Stimulated activated CD4-positive, alpha-beta T cell treated with anti-CD3 and anti-CD28 coated beads, Interleukin-1b, Interleukin-23, amount 100 ng/mL, for 24 hours (primary cell): ENCODE measurements at places on chromosomes 12 and 14.

GRCh38 chr12:66679461-66680084 lies 697 bp upstream of the GRIP1 start:
- no peak for DNase-seq

- no peak for DNase-seq
Observed at GRCh38 chr12:27911397-27911796, 61.1 kb downstream of the PTHLH start.

- no peak for DNase-seq
Observed at GRCh38 chr12:95286713-95287112, 69.1 kb downstream of the VEZT start.

DNA sequence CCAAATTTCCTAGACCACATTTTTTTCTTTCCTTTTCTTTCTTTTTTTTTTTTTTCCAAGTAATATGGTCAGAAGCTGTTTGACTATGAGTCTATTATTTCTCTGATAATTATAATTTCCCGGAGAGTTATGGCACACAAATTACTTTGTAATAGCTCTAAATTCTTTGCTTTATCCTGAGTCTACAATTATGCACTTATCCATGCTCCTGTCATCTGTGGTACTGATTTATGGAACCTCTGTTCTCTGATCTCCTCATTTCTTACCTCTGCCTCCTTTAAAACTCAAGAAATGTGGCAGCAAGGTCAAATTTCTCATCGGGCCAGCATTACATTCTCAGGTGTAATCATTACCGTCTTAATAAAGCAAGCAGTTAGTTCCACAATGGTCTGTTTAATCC lies 282.1 kb downstream of the PAWR start:
- DNase-seq = no peak

DNA sequence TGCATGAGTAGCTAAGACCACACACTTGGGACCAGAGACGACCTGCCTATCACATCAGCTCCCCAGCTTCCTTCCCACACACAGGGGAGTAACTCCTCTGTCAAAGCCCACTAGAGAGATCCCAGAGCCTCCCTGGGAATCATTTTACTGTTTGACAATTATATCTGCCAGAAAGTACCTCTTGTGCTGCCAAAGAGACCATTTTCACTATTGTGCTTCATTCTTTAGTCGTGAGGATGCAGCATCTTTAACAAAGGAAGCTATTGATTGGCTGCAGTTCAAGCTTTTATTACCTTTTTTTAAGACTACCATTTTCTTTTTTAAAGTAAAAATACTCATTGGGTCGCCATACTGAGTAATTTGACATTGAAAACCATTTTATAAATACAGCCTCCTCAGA lies 194.5 kb upstream of the RGS6 start:
- no peak for DNase-seq

DNA sequence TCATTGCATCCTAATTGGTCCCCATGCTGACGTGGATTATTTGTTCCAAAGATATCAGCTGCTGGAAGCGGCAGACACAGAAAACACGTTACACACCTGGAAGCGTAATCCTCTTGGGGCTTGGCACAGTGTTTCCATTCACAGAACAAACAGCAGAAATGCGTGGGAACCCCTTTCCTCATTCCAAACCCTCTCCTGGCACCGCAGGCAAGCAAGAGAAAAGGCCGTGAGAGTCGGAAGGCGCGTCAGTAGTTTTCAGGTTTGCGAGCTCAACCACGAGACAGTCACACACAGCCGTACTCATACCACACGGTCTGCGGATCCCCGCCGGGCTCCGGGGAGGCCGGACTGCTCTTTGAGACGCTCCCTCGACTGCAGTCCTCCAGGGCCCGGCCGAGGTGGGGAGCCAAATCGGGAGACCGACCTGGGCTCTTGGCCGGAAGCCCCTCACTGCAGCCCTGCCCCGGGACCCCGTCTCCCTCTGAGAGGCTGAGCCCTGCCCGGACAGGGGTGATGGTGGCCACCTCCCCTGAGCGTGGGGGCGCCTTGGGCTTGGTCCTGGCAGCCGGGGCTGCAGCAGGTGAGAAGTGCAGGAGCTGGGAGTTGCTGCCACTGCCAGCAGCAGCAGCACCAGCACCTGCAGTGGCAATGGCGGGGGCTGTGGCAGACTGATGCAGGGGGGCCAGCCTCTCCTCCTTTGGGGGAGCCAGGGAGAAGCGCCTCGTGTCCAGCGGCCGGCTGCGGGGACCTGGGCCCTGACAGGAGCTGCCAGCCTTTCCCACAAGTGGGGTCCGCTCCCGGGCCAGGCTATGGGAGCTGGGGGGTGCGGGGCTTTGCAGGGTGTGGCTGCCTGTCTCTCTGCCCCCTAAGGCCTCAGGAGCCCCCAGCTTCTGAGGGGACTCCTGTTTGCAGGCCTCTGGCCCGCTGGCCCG lies 28.1 kb upstream of the GPR68 start:
- DNase-seq = no peak

DNA sequence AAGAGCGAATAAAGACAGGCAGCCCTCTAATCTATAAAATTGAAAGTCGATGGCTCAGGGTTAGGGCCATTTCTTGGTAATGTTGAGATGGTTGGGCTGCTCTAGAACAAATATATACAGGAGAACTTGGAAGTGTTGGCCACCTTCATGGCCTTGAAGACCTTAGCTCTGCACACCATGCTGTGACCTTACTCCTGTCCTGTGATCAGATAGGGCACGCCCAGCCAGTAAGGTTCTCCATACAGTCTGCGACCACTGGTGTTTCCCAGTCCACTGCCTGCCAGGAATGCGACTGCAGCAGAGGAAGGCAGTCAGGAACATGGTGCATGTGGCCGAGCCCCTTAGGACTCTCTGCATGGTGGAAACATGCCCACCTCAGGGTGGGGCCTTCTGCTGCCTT lies 73.2 kb upstream of the PSMA6 start:
- DNase-seq = no peak

DNA sequence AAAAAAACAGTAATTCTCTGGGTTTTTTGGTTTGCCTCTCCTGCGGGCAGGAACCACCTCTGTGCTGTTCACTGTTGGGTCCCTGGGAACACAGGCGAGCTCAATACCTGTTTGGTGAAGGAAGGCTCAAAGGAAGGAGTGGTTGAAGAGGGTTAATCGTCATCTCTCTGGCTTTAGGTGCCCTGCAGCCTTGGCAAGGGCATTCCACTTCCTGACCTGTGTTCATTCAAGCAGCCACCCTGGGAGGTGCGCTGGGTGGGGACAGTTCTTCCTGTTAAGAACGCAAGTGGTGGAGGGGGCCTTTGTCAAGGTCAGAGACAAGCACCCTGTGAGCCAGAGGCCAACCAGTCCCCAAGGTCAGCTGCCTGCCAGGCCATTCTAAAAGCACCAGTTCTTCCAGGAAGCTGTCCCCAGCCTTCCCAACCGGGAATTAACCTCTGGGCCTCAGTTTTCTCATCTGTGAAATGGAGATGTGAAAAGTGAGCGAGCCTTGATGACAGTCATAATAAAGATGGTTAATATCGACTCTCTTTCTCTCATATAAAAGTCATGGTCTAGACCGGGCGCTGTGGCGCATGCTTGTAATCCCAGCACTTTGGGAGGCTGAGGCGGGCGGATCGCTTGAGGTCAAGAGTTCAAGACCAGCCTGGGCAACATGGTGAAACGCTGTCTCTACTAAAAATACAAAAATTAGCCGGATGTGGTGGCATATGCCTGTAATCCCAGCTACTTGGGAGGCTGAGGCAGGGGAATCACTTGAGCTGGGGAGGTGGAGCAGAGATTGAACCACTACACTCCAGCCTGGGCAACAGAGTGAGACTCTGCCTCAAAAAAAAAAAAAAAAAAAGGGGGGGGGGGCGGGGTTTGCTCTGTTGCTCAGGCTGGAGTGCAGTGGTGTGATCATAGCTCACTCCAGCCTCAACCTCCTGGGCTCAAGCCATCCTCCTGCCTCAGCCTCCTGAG lies 6.1 kb downstream of the RHOF start:
- DNase-seq = no peak

DNA sequence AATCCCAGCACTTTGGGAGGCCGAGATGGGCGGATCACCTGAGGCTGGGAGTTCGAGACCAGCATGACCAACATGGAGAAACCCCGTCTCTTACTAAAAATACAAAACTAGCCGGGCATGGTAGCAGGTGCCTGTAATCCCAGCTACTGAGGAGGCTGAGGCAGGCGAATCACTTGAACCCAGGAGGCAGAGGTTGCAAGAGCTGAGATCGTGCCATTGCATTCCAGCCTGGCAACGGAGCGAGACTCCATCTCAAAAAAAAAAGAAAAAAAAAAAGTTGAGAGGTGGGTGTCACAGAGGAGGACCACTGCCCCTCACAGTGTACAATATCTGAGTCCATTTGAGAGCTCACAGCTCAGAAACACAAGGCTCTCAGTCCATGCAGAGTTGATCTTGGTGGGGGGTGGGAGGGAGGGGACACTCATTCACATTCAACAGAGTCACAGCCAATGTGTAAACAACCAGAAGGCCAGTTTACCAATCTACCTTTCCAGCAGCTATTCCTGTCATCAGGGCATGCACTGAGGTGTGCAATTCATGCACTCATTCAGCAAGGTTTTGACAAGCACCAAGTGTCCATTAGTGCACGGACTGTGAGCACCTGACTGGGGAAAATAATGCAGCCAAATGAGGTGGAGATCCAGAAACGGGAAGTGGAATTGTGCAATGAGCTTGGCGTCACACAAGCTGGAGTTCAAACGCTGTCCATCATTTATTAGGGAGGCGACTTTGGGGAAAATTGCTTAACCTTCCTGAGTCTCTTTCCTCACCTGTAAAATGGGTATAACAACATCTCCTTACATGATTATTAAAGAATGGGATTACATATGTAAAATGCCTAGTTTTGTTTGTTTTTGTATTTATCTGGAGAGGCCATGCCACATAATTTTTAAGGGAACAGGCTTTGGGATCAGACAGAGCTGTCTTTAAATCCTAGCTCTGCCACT lies 4.4 kb upstream of the EIF5 start:
- no peak for DNase-seq

- DNase-seq = no peak
Observed at GRCh38 chr12:57111031-57111734, at the start of gene STAT6. Gene STAT6 (minus strand): TSS chr12:57111362. CDS start chr12:57108278, 3,084 bp downstream.
